HCT116 (cell line): ENCODE measurements at places on chromosomes 7 and 10. TPM values are rescaled to one million over a fixed set of nuclear protein-coding genes. Genes with fewer than 3 reads are reported as not detected.

Gene CAMK1D
- 9.6 TPM for total RNA-seq

- no peak for DNase-seq
Measured at GRCh38 chr10:88187472-88187871, 324.0 kb downstream of the PTEN start.

GRCh38 chr10:88455831-88456230, 127.3 kb downstream of the RNLS start:
- DNase-seq, result no peak

- no peak for DNase-seq
Measured at GRCh38 chr7:101373812-101374614, 11.3 kb downstream of the COL26A1 start.

Gene ZPBP
- total RNA-seq, result not detected

Gene NPC1L1
- 0.15 TPM for total RNA-seq

Gene ZNF25
- 4.6 TPM for total RNA-seq

Gene FAM25A
- 2.7 TPM for total RNA-seq

GRCh38 chr7:113610572-113610971, 308.2 kb downstream of the PPP1R3A start:
- no peak for DNase-seq

Gene CYP2C19
- total RNA-seq, result not detected

Gene C10orf105
- total RNA-seq, result not detected

Gene TMEM229A
- not detected for total RNA-seq

DNA sequence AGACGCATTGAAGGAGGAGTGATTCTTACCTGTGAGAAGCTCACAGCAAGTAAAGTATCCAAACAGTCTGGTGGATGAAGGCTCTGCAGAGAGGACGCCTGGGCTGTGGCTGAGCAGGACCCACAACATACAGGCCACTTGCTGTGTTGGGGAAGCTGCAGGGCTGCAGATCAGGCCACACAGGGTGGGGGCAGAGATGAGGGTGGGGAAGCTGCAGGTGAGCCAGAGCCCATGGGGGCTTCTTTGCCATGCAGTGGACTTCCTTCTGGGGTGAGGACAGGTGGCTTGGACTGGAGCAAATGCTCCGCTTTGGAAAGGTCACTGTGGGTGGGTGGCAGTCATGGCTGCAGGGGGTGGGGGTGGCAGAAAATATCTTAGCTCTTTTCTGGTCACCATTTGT, 214.8 kb downstream of the GLRX3 start:
- no peak for DNase-seq
